ENCODE measurements at places on chromosomes 4 and X.

DNA sequence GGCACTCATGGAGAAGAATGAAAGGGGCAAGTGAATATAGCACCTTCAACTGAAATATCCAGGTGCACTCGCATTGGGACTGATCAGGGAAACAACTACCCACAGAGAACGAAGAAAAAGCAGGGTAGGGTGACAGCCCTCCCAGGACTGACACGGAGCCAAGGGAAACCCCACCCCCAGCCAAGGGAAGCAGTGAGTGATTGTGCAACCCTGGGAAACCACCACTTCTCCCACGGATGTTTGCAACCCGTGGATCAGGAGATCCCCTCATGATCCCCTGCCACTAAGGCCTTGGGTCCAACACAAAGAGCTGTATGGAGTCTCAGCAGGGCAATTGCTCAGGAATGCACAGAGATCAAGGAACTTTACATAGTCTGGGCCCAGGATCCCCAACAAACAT lies 158.5 kb upstream of the HCCS start:
- no peak for DNase-seq

GRCh38 chr4:20641976-20642375 lies 58.3 kb upstream of the PACRGL start:
- no peak for DNase-seq

GRCh38 chr4:163107754-163108153 lies 58.9 kb downstream of the NAF1 start:
- peak; percentile 16 for DNase-seq

DNA sequence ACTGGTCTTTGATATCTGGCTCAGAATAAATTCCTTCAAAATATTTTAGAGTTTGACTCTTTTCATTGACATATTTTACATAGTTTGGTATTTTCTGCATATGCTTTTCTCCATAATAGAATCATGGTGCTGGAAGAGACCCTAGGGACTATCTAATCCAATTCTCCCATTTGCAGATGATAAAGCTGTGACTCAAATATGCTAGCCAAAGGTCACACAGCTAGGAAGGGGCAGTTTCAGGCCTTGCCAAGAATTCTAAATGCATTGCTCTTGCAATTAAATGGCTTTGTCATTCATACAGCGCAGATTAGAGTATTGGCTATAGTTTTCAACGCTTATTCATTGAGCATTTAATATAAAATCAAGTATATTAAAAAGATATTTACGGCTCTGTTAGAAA lies 374.1 kb upstream of the RASGEF1B start:
- DNase-seq: no peak

- no peak for DNase-seq
Observed at GRCh38 chrX:56368962-56369361, 136.8 kb downstream of the KLF8 start.

GRCh38 chr4:140725556-140725955 lies 30.6 kb downstream of the TBC1D9 start:
- no peak for DNase-seq

GRCh38 chr4:166091912-166092510 lies 219.0 kb downstream of the TLL1 start:
- DNase-seq: peak; percentile 22

- DNase-seq: no peak
Observed at GRCh38 chr4:158877069-158877468, 108.2 kb downstream of the FNIP2 start.

DNA sequence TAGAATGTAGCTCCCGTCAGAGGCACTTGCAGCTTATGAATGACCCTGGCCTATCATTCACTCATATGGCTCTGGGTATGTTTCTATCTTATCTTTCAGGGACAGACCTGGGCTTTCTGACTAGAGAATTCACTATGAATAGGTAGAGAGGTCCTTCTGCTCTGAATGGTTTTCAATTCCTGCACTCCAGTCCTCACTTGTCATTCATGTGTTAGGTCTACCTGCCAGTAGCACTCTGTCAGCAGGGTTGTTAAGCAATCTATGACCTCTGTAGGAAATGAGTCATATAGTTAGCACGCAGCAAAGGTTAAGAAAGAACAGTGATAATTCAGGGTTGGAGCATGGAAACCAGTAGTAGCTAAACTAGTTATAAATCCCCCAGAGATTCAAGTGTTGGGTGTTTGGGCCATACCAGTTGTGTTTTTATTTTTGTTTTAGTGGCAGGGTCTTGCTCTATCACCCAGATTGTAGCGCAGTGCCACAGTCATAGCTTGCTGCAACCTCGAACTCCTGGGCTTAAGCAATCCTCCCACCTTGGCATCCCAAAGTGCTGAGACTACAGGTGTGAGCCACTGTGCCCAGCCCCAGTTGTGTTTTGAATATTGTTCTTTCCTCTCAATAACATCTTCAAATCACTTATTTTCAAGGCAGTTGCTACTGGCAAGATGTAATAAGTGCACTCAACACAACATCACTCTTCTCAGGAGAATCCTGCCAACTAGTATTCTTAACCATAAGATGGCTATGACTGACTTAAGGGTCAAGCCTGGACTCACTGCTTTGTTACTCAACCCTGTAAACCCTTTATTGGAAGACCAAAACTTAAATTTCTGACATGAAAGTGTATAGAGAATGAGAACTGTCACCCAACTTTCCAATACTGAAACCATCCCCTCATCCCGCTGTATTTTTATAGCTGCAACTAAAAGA lies 25.1 kb downstream of the ARL13A start:
- DNase-seq: no peak

DNA sequence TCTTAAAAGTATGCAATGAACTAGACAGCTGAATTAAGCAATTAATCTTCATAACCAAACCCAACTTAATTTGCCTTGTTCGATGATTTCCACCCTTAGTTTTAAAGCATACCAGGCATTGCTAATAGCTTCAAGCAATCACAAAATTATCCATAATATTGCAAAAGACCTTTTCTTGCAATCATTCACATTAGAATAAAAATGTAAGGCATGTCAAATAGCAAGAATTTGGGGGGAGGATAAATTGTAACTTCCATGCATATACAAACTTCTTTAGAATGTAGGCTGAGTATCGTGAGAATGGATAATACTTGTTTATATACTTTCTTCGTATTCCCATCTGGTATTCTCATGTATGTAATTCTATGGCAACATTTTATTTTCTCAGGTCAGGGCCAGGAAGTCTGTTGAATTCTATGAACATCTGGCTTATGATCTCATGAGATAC lies 28.7 kb upstream of the BMP2K start:
- no peak for DNase-seq
